ENCODE measurements at places on chromosomes 11 and 22.

GRCh38 chr11:57476047-57476756, 15.9 kb downstream of the RTN4RL2 start:
- peak; percentile 38 for DNase-seq

DNA sequence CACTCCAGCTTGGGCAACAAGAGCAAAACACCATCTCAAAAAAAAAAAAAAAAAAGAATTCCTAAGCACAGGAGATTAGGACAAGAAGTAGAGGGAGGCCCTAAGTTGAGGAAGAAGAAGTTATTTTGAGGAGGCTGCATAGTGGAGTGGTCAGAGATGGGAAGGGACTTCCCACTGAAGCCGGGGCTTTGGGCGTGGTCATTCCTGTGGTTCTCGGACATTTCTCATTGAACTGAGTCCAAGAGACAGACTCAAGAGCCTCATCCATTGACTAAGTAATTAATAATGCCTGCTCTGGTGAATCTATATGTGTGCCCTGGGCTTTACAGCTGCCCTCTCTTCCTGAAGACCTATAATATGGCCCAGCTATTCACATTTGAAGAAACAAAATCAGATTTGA, 53.2 kb upstream of the FTH1 start:
- DNase-seq, result no peak

DNA sequence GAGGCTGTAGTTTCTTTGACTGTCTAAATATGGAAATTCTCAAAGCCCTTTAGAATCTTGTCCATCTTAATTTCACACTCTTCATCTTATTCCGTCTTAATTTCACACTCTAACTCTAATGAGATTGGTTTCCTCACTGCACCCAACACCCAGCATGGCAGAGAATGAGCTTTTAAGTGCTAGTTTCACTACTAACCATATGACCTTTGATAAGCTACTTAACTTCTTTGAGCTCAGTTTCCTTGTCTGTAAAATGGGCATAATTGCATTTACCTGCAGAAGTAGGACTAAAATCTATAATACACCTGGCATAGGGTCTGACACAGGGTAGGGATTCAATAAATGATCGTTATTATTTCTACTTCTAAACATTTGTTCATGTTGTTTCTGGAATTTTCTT, 30.4 kb downstream of the TBCEL start:
- no peak for DNase-seq

GRCh38 chr11:104105155-104105554, 58.8 kb downstream of the PDGFD start:
- DNase-seq, result no peak

GRCh38 chr22:50009251-50009650, 3.3 kb downstream of the IL17REL start:
- no peak for DNase-seq

DNA sequence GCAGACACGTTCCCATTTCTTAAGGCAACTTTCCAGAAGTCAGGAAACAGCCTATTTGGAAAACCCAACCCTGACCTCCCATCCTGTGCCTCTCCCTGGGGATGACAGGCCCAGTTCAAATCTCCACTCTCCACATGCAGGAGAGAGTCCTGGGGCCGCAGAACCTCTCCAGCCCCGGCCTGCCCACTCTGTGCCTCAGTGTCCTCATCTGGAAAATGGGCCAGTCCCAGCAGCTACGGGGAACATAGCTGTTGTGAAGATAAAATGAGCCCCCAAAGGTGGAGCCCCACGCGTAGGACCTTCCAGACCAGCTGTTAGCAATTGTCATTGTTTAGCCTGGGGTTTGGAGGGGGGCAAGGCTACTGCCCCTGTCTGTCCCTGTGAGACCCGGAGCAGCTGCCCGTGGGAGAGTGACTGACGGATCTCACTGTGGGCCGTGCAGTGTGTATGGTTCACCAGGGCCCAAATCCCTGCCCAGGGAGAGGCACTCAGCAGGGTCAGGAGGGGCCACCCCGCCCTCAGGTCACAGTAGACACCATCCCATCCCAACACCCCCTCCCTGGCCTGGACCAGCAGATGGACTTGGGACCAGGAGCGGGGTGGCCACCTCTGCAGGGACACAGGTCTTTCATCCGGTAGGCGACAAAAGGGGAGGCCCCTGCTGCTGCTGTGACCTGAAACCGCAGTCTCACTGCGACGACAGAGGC, 145.9 kb downstream of the CTTN start:
- no peak for DNase-seq

DNA sequence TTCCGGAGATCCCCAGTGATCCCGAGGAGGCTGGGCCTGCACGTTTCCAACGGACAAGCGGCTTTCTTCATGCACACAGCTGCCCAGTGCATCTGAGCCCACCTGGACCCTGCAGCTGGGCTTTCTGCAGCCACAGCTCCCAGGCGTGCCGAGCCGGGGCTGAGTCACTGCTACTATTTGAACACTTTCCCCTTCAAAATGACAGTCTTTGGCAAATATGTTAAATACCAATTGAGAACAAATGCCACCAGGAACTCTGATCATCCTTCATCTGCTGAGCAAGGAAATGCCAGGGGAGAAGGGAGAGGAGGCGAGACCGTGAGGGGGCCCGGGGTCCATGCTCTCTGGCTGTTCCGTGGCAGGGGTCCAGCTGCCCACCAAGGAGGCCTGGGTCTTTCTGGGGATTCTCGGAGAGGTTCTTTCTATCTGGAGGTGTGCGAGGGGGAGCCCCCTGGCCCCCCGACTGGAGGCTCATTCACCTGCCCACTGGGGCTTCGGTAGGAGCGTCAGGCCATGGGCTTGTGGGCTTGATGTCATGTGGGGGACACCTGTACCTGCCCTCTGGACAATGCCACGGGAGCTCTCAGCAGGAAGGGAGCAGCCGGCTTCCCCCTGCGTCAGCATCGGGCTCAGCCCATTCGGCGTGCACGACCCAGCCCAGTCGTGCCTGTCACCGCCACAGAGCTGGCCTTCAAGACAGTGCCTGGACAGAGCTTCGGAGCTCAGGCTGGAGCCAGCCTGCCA, 159.6 kb downstream of the CTTN start:
- no peak for DNase-seq

DNA sequence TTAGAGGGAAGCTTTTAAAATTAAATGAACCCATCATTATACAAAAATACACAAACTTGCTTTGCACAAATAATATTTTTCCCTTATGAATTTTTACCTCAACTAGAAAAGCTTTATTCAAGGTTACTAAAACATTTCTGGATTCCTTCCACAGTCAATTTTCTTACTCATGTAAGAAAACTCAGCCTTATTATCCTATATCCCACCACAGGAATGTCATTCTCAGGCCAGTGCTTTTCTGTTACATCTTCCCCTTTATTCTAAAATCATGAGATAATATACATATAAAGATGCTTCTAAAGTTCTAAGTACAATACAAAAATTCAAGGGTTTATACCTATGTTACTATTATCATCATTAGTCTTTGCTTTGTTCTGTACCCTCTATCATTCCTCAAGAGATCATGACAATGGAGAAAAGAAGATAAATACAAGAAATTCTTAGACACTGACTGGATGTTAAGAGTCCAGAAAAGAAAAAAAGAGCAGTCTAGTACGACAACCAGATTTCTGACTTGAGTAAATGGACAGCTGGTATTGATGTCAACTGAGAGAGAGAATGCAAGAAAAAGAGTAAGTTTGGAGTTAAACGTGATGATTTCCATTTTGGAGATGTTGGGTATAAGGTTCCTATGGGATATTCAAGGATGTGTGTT, 60.3 kb downstream of the MTMR2 start:
- DNase-seq, result no peak

- no peak for DNase-seq
Measured at GRCh38 chr11:101030692-101031091, 98.9 kb downstream of the PGR start.

- DNase-seq, result peak; percentile 70
Measured at GRCh38 chr11:75673977-75674582, 5.2 kb upstream of the MAP6 start.

DNA sequence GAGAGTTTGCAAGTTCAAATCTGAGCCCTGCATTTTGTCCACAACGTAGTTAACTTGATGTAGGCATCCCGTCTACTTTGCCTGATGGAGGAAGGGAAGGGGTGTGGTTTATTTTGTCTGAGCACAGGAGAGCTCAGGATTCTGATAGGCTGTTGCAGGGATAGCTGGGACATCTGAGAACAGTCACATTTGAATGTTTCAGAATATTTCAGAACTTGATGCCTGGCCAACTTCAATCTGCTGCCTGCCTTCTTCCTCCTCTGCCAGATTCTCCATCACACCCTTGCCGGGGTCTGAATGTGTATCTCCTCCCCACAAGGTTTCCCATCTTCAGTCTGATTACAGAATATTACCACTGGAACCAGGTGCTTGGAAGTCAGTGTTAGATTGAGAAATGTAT, 51.6 kb downstream of the NTM start:
- no peak for DNase-seq

DNA sequence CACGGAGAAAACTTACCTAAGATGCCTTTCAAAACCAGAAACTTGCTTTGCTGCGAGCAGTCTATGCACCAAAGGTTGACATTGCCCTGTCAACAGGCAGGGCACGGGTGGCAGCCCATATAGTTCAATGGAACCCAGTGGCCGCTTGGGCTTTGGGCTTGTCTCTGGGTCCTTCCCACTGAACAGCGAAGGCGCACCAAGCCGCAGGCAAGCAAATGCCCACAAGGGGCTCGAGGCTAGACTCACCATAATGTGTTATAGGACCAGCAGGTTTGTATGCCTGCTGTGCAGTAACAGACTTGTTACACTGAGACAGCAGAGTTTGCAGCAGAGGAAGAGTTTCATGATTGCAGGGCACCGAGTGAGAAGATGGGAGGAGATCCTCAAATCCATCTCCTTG, 20.3 kb downstream of the CLDN5 start:
- no peak for DNase-seq

- DNase-seq, result no peak
Measured at GRCh38 chr11:44452827-44453572, 112.5 kb upstream of the CD82 start.

- DNase-seq, result peak; percentile 25
Measured at GRCh38 chr22:26428515-26429457, at the start of gene ASPHD2. TSS of gene ASPHD2 (plus strand) at chr22:26429260. CDS start at chr22:26433616, 4,356 bp downstream.

GRCh38 chr11:114346709-114347141, 50.5 kb downstream of the NNMT start:
- DNase-seq, result peak; percentile 20

- no peak for DNase-seq
Measured at GRCh38 chr22:27603800-27604144, 197.8 kb downstream of the MN1 start.

GRCh38 chr11:85826116-85826855, 15.3 kb upstream of the SYTL2 start:
- DNase-seq, result no peak

DNA sequence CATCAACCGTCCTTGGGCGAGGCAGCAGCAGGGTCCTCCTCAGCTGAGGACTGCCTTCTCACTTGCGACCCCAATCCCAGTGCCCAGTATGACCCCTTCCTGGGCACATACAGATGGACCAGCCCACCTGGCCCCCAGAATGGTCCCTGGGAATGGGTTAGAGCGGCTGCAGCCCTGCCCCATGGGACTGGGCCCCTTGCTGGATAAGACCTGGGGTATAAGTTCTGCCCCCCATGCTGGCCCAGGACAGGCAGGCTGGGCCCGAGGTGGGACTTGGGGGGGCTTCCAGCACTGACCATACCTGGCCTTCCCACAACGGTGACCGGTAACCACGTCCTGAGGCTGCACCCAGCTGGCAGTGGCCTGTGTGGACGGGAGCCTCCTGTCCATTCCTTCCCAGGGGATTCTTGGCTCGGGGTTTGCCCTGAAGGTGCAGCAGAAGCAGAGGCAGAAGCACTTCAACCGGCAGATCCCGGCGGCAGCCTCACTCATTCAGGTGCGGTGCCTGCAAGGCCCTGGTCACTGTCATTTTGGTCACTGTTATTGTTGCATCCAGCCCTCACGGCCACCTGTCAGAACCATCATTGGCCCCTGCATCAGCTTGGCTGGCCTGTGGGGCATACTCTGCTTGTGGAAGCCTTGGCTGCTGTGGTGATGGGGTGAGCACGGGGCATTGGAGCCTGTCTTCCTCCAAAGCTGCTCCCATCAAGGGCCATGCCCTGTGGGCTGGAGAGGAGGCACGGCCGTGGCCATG, 114.8 kb downstream of the KCNQ1OT1 start:
- DNase-seq, result no peak

DNA sequence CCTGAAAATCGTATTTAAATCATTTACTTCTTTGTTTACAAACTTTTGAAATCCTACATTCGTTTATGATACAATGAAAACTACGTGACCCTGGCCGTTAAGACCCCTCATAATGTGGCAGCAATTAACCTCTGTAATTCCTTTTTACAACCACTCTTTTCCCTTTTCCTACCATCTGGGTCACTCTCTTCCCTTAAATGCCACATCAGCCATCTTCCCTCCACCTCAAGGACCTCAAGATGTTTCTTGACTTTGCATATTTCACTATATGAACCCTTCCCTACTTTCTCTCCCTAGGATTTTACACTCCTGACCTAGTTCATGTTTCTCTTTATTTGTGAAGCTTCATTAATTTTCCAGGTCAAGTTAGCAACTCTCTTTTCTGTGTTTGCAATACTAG, 26.8 kb downstream of the OR2AG2 start:
- DNase-seq, result no peak

- DNase-seq, result no peak
Measured at GRCh38 chr11:65701686-65702085, 10.4 kb upstream of the KAT5 start.

Data from hematopoietic multipotent progenitor cell treated with erythropoietin and hydrocortisone succinate and interleukin-3 and kit ligand, for 8 days (in vitro differentiated cells).